ENCODE measurements at places on chromosomes 6 and 20.

- no peak for DNase-seq
Measured at GRCh38 chr20:34017610-34018009, 23.9 kb downstream of the RALY start.

GRCh38 chr6:138691595-138692057 lies 81.9 kb upstream of the CCDC28A start:
- DNase-seq, result no peak

DNA sequence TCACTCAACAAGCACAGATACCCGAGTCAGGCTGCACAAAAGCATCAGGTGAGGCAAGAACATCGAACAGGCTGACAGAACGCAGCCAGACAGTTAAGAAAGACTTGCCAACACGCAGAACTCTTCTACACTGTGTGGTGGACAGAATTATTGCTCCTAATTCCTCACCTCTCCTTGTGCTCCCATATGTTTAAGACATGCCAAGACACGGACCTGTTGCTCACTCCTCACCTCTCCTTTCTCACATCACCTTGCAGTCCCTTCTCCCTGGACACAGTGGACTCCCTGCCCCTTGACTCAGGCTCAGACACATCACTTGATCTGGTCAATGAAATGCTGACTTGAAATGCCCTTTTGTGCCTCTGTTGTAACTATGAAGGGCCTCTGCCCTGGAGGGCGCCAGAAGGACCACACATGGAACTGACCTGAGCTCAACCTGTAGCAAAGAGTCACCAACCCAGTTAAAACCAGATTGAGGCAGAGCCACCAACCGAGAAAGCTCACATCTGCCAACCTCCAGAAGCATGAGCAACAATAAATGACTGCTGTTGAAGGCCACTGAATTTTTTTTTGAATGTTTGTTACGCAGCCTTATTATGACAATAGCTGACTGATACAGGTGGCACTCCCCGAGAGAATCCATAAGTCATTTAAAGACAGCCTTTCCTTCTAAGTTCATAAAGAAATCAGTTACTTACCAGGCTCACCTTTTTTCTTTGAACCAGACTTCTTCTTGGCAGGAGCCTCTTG lies 24.0 kb downstream of the RRBP1 start:
- DNase-seq, result no peak

- no peak for DNase-seq
Measured at GRCh38 chr6:95685822-95686221, 108.5 kb downstream of the MANEA start.

GRCh38 chr20:11912013-11912658 lies 5.6 kb upstream of the BTBD3 start:
- no peak for DNase-seq

- no peak for DNase-seq
Measured at GRCh38 chr6:112214739-112215269, 39.6 kb downstream of the LAMA4 start.

Data from central memory CD4-positive, alpha-beta T cell (primary cell).